8988T (cell line): ENCODE measurements at places on chromosomes 12 and 14.
A peak's percentile ranks its signal among the peaks of the same experiment; 100 is the strongest.

- no peak for DNase-seq
Measured at GRCh38 chr12:122148657-122149056, 25.4 kb downstream of the IL31 start.

GRCh38 chr12:62700091-62700880, 233.7 kb downstream of the MON2 start:
- DNase-seq, result no peak

- DNase-seq, result no peak
Measured at GRCh38 chr12:124588018-124588634, 20.7 kb upstream of the NCOR2 start.

GRCh38 chr14:92760524-92760805, 12.0 kb upstream of the LGMN start:
- no peak for DNase-seq

GRCh38 chr12:25324861-25325260, 74.1 kb upstream of the KRAS start:
- no peak for DNase-seq

DNA sequence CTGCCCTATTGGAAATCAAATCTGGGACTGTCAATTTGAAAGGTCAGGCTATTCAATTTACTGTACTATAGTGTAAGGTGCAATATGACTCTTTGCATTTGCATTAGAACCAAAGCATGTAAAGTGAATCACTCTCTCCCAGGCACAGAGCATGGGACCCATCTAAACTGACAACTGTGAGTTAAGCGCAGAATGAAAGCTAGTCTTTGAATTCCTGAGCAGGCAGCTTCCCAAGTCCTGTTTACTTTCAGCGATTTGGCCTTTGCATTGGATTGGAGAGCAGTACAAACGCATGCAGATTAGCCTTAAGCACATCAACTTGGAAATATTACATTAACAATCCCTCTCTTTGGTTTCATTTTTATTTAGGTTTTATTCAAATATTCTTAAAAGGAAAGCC, 74.6 kb downstream of the RERG start:
- DNase-seq, result no peak

DNA sequence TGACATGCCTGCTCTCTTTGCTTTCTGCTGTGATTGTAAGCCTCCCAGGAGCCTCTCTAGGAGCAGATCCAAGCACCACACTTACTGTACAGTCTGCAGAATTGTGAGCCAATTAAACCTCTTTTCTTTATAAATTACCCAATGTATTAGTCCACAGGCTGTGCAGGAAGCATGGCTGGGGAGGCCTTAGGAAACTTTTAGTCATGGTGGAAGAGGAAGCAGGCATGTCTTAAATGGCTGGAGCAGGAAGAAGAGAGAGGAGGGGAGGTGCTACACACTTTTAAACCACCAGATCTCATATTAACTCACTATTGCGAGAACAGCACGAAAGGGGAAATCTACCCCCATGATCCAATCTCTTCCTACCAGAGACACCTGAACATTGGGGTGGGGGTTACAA, 108.9 kb downstream of the DERA start:
- no peak for DNase-seq

DNA sequence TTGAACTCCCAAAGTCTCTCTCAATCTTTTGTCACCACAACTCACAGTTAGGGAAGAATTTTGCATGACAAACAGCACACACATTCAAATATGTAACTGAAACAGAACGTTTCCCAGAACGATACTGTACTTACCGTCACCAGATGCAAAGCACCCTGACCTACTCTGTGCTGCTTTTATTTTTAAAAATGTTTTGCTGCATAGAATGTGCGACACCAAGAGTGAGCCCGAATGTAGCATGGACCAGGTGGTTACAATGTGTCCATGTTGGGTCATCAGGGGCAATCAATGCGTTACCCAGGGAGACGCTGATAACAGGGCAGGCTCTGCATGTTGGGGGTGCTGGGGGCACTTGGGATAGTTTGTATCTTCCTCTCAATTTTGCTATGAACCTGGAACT, 14.6 kb upstream of the EIF5 start:
- no peak for DNase-seq

GRCh38 chr12:124767066-124767821, 96.4 kb downstream of the SCARB1 start:
- DNase-seq, result peak; percentile 86

DNA sequence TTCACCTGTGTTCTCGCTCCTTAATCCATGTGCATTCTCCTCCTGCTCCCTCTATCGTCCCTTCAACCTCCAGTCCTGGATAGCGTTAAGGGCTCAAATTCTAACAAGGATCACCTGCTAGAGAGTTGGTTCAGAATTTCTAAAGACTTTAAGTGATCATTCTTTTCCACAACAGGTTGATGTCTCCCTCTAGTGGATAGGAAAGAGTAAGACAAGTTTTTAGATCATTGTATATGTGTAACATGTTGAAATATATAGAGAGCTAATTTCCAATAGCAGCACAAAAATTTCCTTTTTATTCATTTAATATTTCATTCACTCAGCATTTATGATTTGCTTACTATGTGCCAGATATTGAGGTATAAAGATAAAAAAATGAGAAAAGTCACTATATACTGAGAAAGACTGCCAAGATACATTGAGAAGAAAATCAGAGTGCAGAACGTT, 9.3 kb upstream of the ESR2 start:
- DNase-seq, result peak; percentile 51

GRCh38 chr12:108313241-108313605, 25.9 kb downstream of the CMKLR1 start:
- no peak for DNase-seq

- no peak for DNase-seq
Measured at GRCh38 chr12:55932551-55932910, 1.6 kb downstream of the DGKA start.

- DNase-seq, result no peak
Measured at GRCh38 chr12:21265932-21266331, 68.8 kb downstream of the SLCO1A2 start.

- DNase-seq, result no peak
Measured at GRCh38 chr14:95713596-95714371, at the start of gene TCL1A. Gene TCL1A (minus strand): TSS chr14:95714125. CDS start chr14:95714066, 59 bp downstream.

DNA sequence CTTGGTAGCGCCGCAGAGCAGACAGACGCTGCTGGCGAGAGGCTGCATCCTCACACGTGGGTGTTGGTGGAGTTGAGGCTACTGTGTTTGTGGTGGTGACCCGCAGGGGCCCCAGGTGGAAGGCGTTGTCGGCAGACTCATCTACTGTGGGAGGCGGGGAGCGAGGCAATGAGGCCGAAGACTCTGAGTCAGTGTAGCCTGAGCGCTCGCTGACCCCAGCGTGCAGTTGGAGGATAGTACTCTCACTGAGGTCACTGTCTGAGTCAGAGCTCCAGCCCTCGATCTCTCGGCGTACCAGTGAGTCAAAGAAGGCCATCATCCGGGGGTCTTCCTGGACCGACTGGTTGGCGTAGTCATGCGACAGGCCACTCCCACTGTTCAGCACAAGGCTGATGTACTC, 76.0 kb upstream of the ACTN1 start:
- DNase-seq, result no peak

DNA sequence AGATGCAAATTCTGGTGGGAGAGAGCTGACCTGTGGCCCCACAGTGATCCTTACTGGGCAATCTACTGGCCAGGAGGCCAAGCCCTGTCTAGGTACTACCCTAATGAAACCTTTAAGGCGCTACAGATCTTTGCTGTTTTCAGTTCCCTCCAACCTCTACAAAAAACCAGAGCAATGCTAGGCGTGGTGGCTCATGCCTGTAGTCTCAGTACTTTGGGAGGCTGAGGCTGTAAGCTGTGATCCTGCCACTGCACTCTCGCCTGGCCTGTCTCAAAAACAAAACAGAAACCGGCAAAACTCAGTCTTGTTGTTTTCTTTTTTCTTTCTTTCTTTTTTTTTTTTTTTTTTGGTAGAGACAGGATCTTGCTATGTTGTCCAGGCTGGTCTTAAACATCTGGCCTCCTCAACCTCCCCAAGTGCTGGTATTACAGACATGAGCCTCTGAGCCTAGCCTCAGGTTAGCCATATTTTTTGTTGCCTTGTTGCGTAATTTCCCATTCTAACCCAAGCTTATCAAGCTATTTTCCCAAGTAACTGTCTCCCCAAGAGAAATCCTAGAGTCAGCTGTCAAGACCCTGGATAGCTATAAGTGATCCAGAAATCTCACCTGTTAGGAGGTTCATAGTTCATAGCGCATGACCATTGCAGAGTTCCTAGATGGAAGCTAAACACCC, 2.8 kb downstream of the ETFBKMT start:
- no peak for DNase-seq

DNA sequence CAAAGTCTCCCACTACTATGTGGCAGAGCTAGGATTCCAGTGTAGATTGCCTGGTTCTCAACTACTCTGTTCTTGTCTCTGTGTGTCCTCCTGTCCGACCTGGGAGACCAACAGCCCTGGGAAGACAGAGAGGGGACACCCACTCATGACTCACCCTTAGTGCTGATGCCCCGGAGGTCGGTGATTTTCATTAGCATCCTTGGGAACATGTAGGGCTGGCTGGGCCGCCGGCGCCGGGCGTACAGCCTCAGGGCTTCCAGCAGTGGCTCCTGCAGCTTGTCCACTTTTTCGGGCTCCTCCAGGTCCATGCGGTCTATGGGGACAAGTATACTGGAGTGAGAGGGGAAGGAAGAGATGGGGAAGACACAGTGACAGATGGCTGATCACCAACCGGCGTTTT, 5.9 kb upstream of the ITGB7 start:
- DNase-seq, result no peak

- DNase-seq, result no peak
Measured at GRCh38 chr12:80226576-80226975, 127.2 kb downstream of the OTOGL start.

GRCh38 chr14:20781803-20782202, 735 bp downstream of the RNASE6 start:
- no peak for DNase-seq

DNA sequence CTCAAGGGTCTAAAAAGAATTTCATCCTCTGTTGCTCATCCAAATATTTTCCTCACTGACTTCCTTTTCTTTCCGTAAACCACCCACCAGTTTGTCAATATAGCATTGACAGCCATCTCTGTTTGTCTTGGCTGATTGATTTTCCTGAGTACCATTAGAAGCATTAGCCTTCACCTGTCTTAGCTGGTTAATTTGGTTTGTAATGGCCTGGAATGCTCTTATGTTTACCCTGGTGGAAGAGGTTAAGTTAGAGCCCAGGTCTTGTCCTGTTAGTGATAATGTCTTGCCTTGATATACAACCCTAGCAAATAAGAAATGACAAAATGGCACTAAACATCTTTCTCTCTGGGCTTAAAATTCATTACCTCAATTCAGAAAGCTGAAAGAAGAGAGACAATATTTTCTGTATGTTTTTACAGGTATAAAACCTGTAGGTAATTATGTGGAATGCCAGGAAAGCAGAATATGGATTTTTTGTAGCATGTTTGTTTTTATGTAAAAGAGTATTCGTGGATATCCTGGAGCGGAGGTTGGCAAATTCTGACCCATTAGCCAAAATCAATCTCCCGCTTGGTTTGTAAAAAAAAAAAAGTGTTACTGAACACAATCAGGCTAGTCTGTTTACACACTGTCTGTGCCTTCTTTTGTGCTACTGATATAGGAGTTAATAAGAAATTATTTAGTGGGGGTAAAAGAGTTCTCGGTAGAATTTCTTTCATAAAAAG, 224.4 kb upstream of the DAAM1 start:
- DNase-seq, result no peak

GRCh38 chr12:110744601-110745264, 2.0 kb upstream of the PPP1CC start:
- peak; percentile 71 for DNase-seq

- no peak for DNase-seq
Measured at GRCh38 chr14:101872346-101872745, 92.0 kb upstream of the DYNC1H1 start.

GRCh38 chr12:12331244-12331771, 18.7 kb downstream of the MANSC1 start:
- no peak for DNase-seq

- no peak for DNase-seq
Measured at GRCh38 chr12:49098703-49099102, 4.1 kb upstream of the DHH start.

- no peak for DNase-seq
Measured at GRCh38 chr14:55340482-55340881, 69.3 kb downstream of the FBXO34 start.

GRCh38 chr14:97706819-97707218, 909.6 kb downstream of the VRK1 start:
- DNase-seq, result no peak

GRCh38 chr12:73817161-73817560, 720.5 kb upstream of the ATXN7L3B start:
- no peak for DNase-seq
